Gastroesophageal sphincter (tissue), 4 donors: ENCODE measurements at places on chromosomes 5 and 9. TPM values are rescaled to one million over a fixed set of nuclear protein-coding genes. Genes with fewer than 3 reads are reported as not detected.

GPR151 gene
- not detected for total RNA-seq

BHMT2 gene
- total RNA-seq, result 65.7 TPM

ADAMTSL2 gene
- 2.0 TPM for total RNA-seq

SLC24A2 gene
- total RNA-seq, result under 0.01 TPM

PRR16 gene
- total RNA-seq, result 4.3 TPM

DMRT3 gene
- 0.12 TPM for total RNA-seq

TAF1L gene
- 0.05 TPM for total RNA-seq

FRMD3 gene
- total RNA-seq, result 6.8 TPM

ZFP2 gene
- 12.8 TPM for total RNA-seq
